CD8-positive, alpha-beta T cell (primary cell): ENCODE measurements at places on chromosomes 2 and 18.

DNA sequence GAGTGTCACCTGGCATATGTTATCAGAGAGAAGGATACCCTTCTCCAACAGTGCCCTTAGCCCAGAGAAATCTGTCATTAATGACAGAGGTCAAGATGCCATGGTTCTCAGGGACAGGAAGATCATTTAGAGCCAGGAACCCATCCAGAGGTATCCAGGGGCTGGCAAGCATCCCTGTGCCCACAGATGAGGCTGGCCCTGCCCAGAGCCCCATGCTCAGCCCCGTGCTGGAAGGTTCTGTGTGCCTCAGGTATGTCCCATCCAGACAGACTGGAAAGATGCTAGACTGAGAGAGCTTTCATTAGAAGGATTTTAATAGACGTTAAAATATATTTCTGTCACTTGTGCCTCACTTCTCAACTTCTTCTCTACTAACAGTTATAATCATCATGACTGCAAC lies 8.2 kb upstream of the TUBB6 start:
- DNase-seq: no peak

DNA sequence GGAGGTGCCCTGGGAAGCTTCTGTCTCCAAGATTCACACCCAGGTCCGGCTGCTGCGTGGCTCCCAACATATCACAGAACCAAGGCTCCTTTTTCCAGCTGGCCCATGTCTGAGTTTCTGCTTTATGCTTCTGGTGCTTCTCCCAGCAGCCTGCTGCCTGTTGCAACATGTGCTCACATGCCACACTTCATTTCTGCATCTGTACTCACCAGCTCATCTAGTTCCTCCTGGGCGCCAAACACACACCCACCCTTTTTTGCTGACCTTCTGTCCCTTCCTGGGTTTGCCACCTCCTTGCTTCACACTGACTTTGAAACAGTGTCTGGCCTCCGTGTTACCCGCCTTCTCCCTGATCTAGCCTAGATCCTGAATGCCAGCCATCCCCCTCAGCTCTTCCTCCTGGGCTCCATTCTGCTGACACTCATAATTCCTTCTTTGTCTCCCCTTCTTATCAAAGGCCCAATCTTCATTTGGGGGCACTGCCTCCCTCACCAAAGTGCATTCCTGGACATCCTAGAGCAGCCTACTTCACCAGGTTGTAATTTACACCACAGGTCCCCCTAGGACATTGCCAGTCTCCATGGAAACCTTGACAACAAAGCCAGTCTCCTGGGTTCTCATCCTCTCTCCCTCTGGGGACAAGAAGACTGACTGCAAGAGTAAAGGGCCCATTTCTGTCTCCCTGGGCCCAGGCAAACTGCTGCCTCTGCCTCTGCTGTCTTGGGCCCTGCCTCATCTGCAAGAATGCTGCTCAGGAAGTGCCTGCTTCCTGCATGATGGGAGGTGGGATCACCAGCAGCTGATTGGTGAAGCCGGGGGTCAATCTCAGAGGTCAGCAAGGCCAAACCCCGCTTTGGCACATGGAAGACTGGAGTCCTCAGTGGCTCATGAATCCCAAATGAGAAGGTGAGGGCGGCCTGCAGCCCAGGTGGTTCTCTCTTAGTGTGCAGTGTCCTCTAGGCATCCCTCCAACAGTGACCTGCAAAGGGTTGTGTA lies 13.9 kb upstream of the PROM2 start:
- no peak for DNase-seq

DNA sequence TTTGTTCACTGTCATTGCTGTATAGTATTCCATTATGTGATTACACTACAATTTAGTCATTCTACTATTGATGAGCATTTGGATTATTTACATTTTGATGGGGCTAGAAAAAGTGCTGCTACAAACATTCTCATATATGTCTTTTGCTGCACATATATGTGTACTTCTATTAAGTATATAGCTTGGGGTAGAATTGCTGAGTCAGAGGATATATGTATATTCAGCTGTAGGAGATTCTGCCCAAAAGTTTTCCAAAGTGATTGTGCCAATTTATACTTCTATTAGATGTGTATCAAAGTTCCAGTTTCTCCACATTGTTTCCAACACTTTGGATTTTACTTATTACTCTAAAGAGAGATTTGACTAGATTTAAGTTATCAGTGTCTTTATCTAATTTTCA lies 101.7 kb upstream of the UGP2 start:
- no peak for DNase-seq

GRCh38 chr2:219221957-219222518 lies 3.3 kb upstream of the ABCB6 start:
- no peak for DNase-seq

- no peak for DNase-seq
Observed at GRCh38 chr18:75471850-75472249, 44.3 kb upstream of the SMIM21 start.

GRCh38 chr2:202105025-202105424 lies 32.0 kb downstream of the KIAA2012 start:
- DNase-seq: no peak
